ENCODE measurements at places on chromosomes 3 and 15. TPM values are rescaled to one million over a fixed set of nuclear protein-coding genes. Genes with fewer than 3 reads are reported as not detected.

RAB6B gene
- total RNA-seq, result 1.8 TPM

DNA sequence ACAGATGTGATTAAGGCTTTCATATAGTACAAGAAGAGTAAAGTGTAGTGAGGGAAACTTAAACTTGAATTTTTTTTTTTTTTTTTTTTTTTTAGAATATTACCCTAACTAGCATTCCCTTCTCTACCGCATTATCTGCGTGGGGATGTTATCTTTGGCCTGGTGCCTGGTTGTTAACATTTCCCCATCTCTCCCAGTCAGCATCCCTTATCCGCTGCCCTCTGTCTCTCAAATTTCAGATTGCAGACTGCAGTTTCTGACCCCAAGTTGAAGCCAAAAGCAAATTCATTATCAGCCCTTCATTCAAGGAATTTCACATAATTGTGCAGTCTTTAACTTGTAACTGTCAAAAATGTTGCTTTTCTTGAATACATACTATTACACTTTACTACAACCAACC, 353.0 kb downstream of the PLOD2 start:
- no peak overlapping the region for H3K4me3 ChIP-seq
- H3K27me3 ChIP-seq, result no peaks in the 10 kb centered on the region
- no peak overlapping the region for H3K27ac ChIP-seq
- DNase-seq, result no peak

- H3K27ac ChIP-seq, result no peak overlapping the region
- peaks cover 8% of the 10 kb centered on the region for H3K4me1 ChIP-seq
- H3K36me3 ChIP-seq, result no peaks in the 10 kb centered on the region
- H3K4me3 ChIP-seq, result no peak overlapping the region
Measured at GRCh38 chr15:57156210-57156884, 220.0 kb upstream of the CGNL1 start.

PDCD10 gene
- total RNA-seq, result 43.8 TPM

DNA sequence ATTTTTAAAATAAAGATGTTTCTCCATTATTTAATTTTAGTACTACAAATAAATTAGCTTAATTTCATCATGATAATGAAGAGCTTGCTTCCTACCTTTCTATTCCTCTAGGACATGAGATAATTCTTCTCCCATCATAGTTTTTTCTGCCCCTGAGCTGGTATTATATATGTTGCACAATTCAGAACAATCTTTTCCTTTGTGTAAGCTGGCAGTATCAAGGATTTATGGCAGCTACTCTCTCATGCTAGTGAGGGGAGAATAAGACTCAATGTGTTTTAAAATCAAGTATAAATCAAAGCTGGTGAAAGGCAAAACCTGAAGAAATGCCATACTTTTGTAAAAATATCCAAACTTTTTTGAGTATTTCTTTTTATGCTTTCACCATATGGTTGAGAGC, 1405.3 kb downstream of the SI start:
- no peaks in the 10 kb centered on the region for H3K4me1 ChIP-seq
- DNase-seq, result no peak
- no peaks in the 10 kb centered on the region for H3K36me3 ChIP-seq
- no peak overlapping the region for H3K27ac ChIP-seq
- no peaks in the 10 kb centered on the region for H3K27me3 ChIP-seq

DNA sequence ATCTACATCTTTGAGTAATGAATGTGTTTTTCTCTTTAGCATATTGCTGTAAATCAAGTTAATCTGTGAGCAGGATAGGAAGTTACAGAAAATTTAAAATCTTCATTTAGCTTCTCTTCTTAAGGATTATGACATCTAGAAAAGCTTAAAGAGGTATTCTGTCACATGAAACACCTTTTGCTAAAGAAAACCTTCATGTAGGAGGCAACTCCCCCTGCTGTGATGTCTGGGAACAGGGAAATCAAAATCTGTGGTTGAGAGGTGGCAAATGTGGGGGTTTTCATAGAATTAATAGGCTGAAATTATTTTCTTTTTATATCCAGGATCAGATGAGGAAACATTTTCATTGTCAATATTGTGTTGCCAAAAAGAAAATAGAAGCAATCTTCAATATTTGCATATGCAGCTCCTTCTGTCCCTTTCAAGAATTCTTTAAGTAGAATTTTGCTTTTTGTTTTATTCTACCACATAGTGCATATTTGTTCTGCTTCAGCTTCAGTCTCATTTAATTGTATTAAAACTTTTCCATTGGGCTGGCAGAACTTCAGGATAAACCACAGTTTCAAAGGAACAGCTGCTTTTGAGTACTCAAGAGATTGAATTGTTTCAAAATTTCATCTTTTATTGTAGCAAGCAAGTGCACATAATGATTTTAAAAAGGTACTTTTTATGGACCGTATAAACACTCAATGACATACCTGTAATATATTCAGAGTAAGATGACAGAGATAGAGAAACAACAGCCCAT, 128.4 kb downstream of the RAP2B start:
- peaks cover 57% of the 10 kb centered on the region for H3K4me1 ChIP-seq
- H3K36me3 ChIP-seq, result no peaks in the 10 kb centered on the region
- no peaks in the 10 kb centered on the region for H3K27me3 ChIP-seq
- no peak overlapping the region for H3K27ac ChIP-seq
- H3K4me3 ChIP-seq, result no peak overlapping the region
- peak; percentile 43 for DNase-seq

- H3K27ac ChIP-seq, result no peak overlapping the region
- peaks cover 33% of the 10 kb centered on the region for H3K4me1 ChIP-seq
- H3K27me3 ChIP-seq, result no peaks in the 10 kb centered on the region
- no peak overlapping the region for H3K4me3 ChIP-seq
- DNase-seq, result peak; percentile 8
Measured at GRCh38 chr15:90478846-90479481, 50.8 kb upstream of the CRTC3 start.

- no peak overlapping the region for H3K27ac ChIP-seq
- no peaks in the 10 kb centered on the region for H3K27me3 ChIP-seq
- no peak for DNase-seq
- H3K4me1 ChIP-seq, result no peaks in the 10 kb centered on the region
- H3K36me3 ChIP-seq, result no peaks in the 10 kb centered on the region
Measured at GRCh38 chr15:93865586-93865985, 365.8 kb upstream of the MCTP2 start.

- no peak overlapping the region for H3K4me3 ChIP-seq
- H3K27me3 ChIP-seq, result no peaks in the 10 kb centered on the region
- H3K4me1 ChIP-seq, result no peaks in the 10 kb centered on the region
- H3K36me3 ChIP-seq, result no peaks in the 10 kb centered on the region
- no peak for DNase-seq
Measured at GRCh38 chr3:107855710-107856109, 235.1 kb downstream of the CD47 start.

DNA sequence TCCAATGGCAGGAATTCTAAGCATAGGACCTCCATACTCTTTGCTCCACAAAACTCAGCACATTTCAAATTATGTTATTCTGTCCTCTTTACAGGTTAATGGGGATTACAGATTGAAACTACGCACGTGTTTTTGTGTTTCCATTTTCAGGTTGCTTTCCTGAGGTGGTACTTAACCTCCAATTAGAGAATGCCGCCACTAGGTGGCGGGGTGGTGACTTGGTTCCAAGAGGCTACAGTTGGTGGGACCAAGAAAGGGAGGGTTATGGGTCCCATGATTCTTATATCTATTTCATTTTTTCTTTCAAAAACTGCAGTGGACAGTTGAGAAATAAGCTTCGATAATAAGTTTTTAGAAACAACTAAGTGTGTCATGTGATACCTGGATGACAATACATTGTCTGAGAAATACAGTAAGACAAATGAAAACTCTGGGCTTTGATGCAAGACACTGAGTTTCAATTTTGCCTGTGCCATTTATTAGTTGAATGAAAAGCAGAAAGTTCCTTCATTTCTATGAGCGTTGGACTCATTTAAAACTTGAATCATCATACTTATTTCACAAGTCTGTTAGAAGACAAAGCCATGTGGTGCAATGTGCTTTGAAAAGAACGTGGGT, 539.0 kb downstream of the FGF12 start:
- H3K27ac ChIP-seq, result no peak overlapping the region
- H3K27me3 ChIP-seq, result no peaks in the 10 kb centered on the region
- DNase-seq, result peak; percentile 1
- no peaks in the 10 kb centered on the region for H3K36me3 ChIP-seq

DNA sequence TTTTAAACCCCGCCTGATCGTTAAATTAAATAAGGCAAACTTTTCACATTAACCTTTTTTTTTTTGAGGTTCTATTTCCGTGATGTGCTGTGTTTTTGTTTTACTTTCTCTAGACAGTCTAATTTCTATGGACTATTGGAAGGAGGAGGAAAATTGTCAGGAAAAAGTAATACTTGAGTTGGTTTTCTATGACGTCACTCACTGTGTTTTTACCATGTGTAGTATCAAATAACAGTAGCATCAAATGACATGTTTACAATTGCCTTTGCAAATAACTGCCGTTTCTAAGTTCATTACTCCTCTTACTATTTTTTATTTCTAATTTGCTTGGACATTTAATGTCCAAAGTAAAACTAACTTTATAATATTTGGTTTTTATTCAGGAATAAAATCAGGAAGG, 32.3 kb downstream of the MYO1E start:
- H3K27ac ChIP-seq, result no peak overlapping the region
- no peaks in the 10 kb centered on the region for H3K4me1 ChIP-seq
- H3K4me3 ChIP-seq, result no peak overlapping the region
- no peak for DNase-seq
- no peaks in the 10 kb centered on the region for H3K36me3 ChIP-seq

- no peak overlapping the region for H3K27ac ChIP-seq
- no peak overlapping the region for H3K4me3 ChIP-seq
- no peaks in the 10 kb centered on the region for H3K4me1 ChIP-seq
- no peak for DNase-seq
- H3K27me3 ChIP-seq, result no peaks in the 10 kb centered on the region
Measured at GRCh38 chr15:64369078-64369607, 12.1 kb downstream of the PCLAF start.

DNA sequence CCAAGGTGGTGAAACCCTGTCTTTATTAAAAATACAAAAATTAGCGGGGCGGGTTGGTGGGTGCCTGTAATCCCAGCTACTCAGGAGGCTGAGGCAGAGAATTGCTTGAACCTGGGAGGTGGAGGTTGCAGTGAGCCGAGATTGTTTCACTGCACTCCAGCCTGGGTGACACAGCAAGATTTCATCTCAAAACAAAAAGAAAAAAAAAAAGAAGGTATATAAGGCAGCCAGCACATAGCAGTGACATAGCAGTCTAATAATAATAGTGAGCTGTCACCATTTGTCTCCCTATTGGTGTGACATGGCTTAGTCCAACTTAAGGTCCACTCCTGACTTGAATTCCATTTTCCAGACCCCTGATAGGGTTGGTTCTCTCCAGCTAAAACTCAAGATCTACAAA, 8.8 kb upstream of the LACTB start:
- H3K36me3 ChIP-seq, result no peaks in the 10 kb centered on the region
- no peaks in the 10 kb centered on the region for H3K27me3 ChIP-seq
- no peaks in the 10 kb centered on the region for H3K4me1 ChIP-seq
- no peak overlapping the region for H3K4me3 ChIP-seq

- H3K27ac ChIP-seq, result no peak overlapping the region
- no peaks in the 10 kb centered on the region for H3K4me1 ChIP-seq
- no peak for DNase-seq
- no peak overlapping the region for H3K4me3 ChIP-seq
- H3K36me3 ChIP-seq, result no peaks in the 10 kb centered on the region
Measured at GRCh38 chr3:191269289-191270085, 59.7 kb upstream of the CCDC50 start.

POPDC2 gene
- 7.4 TPM for total RNA-seq

DNA sequence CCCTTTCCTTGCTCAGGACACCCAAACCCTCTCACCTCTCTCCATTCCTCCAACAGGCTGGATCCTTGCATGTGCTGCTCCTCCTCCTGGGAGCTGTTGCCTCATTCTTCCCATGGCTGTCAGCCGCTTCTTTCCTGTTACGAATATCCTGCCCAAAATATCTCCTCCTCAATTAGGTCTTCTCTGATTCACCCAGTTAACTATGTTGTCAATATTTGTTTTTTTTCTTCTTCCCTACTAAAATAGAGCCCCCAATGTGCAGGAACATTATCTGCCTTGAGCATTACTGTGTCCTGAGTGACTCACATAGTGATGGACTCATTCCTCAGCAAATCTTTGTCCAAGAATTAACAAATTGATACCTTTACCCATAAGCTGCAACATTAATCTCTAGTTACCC, 357.2 kb downstream of the CLSTN2 start:
- DNase-seq, result no peak
- no peak overlapping the region for H3K4me3 ChIP-seq
- no peaks in the 10 kb centered on the region for H3K27me3 ChIP-seq
- no peaks in the 10 kb centered on the region for H3K4me1 ChIP-seq
- H3K27ac ChIP-seq, result no peak overlapping the region

DNA sequence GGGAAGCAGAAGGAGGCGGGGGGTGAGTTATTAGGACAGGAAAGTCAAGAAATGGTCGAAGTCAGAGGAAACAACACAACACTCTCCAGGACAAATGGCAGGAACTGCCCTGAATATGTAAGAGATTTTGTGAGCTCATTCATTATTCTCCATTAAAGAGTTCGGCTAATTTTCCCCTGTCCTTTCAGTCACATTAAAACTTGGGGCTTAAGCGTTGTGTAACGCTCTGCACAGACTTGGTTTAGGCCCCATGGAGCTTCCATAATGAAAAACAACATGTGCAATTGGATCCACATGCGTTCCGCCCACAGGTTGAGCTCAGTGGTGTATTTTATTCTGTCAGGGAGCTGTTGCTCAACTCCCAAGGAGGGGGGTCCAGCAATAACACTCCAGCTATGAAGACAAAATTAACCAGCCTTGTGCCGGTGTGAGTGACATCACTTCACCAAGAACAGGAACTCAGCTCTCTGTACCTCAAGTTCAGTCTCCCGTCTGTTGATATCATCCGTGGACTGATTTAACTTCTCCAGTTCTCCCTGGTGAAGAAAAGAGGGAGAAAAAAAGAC, 2.3 kb downstream of the SH3BP5 start:
- peaks cover 39% of the 10 kb centered on the region for H3K36me3 ChIP-seq
- no peaks in the 10 kb centered on the region for H3K27me3 ChIP-seq
- H3K4me1 ChIP-seq, result peaks cover 78% of the 10 kb centered on the region
- peak overlapping the region; percentile 79 for H3K27ac ChIP-seq
- peak overlapping the region; percentile 15 for H3K4me3 ChIP-seq

- no peak overlapping the region for H3K27ac ChIP-seq
Measured at GRCh38 chr3:54211097-54211496, 88.7 kb downstream of the CACNA2D3 start.

IL17RD gene
- total RNA-seq, result not detected

SOX14 gene
- not detected for total RNA-seq

TNNC1 gene
- total RNA-seq, result 7.1 TPM

FETUB gene
- not detected for total RNA-seq

- no peak for DNase-seq
- no peak overlapping the region for H3K27ac ChIP-seq
Measured at GRCh38 chr3:28036599-28037575, 204.5 kb upstream of the CMC1 start.

GRCh38 chr3:183988216-183988790, 29.4 kb downstream of the ABCC5 start:
- no peak for DNase-seq
- H3K4me3 ChIP-seq, result no peak overlapping the region
- H3K36me3 ChIP-seq, result peaks cover 12% of the 10 kb centered on the region
- no peaks in the 10 kb centered on the region for H3K27me3 ChIP-seq
- no peak overlapping the region for H3K27ac ChIP-seq

GRCh38 chr3:77259694-77260093, 219.8 kb downstream of the ROBO2 start:
- no peaks in the 10 kb centered on the region for H3K4me1 ChIP-seq
- H3K4me3 ChIP-seq, result no peak overlapping the region
- no peak for DNase-seq
- H3K27ac ChIP-seq, result no peak overlapping the region
- no peaks in the 10 kb centered on the region for H3K36me3 ChIP-seq
- no peaks in the 10 kb centered on the region for H3K27me3 ChIP-seq

- no peak for DNase-seq
- H3K4me1 ChIP-seq, result no peaks in the 10 kb centered on the region
- H3K27me3 ChIP-seq, result no peaks in the 10 kb centered on the region
Measured at GRCh38 chr3:11467875-11468274, 175.8 kb downstream of the VGLL4 start.

Measured in CD4-positive, alpha-beta memory T cell (primary cell).